ENCODE measurements at places on chromosomes 13 and 19.

- no peak for DNase-seq
Measured at GRCh38 chr19:52211203-52211602, 21.4 kb downstream of the PPP2R1A start.

- no peak for DNase-seq
Measured at GRCh38 chr19:46745521-46746280, at the start of gene FKRP. TSS of gene FKRP (plus strand) at chr19:46746057. CDS start at chr19:46755451, 9,394 bp downstream.

DNA sequence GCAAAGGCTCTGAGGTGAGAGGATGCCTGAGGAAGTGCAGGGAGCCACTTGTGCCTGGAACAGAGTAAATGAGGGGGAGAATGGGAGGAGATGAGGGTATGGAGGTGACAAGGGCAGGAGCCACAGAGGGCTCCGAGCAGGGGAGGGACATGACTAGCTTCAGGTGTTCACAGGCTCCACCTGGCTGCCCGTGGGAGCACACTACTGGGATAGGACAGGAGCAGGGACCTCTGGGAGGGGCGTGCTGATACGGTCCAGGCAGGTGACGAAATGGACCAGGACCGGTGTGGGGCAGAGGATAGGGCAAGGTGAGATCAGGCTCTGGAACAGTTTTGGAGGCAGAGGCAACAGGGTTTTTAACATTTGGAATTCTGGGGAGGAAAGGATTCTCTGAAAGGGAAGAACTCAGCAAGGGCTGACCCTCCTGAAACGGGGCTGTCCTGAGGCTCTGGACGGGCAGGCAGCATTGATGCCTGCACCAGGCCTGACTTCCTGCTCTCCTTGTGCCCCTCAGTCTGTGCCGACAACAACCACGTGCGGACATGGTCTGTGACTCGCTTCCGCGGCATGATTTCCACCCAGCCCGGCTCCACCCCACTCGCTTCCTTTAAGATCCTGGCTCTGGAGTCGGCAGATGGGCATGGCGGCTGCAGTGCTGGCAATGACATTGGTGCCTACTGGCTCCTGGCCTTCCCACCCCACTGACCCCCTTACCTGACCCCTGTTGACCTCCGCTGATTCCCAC lies 11.6 kb downstream of the SHKBP1 start:
- no peak for DNase-seq

- peak; percentile 20 for DNase-seq
Measured at GRCh38 chr13:80083081-80083852, 257.7 kb downstream of the SPRY2 start.

DNA sequence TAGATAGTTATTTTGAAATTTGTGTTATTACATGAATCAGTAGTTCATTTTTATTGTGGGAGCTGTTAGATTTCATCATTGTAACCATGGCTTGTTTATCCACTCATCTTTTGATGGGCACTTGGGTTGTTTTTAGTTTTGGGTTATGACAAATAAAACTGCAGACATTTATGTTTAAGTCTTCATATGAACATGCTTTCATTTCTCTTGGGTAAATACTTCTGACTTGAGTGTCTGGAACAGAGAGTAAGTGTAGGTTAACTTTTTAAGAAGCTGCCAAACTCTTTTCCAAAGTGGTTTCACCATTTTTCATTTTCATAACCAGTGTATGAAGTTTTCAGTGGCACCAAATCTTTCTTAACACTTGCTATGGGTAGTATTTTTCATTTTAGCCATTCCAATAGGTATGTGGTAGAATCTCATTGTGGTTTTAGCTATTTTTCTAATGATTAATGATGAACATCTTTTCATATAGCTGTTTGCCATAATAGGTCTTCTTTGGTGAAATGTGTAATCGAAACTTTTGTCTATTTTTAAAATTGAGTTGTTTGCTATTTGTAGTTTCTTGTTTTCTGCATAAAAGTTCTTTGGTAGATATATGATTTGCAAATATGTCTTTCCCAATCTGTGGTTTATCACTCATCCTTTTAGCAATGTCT lies 17.9 kb downstream of the SLAIN1 start:
- no peak for DNase-seq

- DNase-seq = no peak
Measured at GRCh38 chr19:24000656-24001055, 86.0 kb downstream of the ZNF726 start.

DNA sequence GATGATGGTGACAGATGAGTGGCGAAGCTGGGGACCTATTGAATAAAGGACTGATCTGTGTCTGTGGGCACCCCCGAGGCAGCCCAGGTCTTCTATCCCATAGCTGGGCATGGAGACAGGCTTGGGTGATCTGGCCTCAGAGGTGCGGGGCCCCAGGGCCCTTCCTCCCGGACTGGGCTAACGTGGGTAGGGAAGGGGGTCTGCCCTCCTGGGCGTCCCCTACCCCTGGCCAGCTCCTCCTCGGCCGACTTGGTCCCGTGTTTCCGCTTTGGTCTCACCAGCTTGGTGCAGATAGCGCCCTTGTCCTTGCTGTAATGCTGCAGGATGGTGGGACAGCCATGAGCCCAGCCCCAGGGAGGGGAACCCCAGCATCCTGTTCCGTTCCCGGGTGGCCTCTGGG lies 3.3 kb downstream of the MATK start:
- DNase-seq = no peak

Measured in fibroblast of skin of left biceps (primary cell).